Transverse colon (tissue), 4 donors: ENCODE measurements at places on chromosomes 11 and 22. TPM values are rescaled to one million over a fixed set of nuclear protein-coding genes. Genes with fewer than 3 reads are reported as not detected.

DNA sequence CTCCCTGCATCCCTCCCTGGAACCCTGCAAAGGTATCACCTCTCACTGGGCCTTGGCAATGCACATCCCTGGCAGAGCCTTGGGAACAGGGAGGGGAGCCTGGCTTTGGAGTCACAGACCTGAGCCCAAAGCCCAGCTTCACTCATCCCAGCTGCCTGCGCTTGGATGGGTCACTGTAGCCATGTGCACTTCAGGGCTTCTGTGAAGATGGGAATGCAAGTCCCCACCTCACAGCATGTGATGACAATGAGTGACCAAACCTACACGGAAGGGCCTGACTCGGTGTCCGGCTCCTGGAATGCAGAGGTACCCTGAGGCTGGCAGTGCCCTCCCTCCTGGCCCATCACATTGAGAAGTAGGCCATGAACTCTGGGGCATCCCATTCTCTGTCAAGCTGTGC, 22.8 kb upstream of the BAIAP2L2 start:
- DNase-seq = no peak

- no peak for DNase-seq
Measured at GRCh38 chr22:38930512-38930911, 26.9 kb upstream of the APOBEC3A start.

DNA sequence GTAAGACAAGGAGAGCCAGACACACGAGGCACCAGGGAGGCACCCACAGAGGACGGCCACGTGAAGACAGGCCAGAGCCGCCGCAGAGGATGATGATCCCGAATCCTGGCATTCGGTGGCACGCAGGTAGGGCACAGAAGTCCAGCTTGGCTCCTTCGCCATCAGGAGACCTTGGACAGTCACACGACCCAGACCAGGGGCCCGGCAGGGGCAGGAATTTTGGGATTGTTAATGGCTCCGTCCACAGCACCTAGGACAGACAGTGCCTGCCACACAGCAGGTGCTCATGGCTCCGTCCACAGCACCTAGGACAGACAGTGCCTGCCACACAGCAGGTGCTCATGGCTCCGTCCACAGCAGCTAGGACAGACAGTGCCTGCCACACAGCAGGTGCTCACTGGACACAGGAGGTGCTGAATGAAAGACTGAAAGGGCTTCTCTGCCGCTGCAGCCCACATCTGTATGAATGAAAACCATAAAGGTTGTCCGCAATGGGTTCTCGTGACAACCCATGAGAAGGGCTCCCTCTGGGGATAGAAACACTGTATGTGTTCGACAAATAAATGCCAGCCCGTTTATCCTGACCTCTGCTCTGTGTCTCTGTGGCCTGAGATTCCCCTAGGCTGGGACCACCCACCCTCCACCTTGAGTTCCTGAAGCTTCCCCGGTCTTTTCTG, 341.6 kb downstream of the CTTN start:
- no peak for DNase-seq

Gene HBG2
- not detected for total RNA-seq

Gene KCNC1
- not detected for total RNA-seq
